ENCODE measurements at places on chromosomes 7 and 10.

- DNase-seq = peak; percentile 73
These were observed 46.1 kb upstream of the ZMIZ1 start for GRCh38 chr10:79022565-79023230.

DNA sequence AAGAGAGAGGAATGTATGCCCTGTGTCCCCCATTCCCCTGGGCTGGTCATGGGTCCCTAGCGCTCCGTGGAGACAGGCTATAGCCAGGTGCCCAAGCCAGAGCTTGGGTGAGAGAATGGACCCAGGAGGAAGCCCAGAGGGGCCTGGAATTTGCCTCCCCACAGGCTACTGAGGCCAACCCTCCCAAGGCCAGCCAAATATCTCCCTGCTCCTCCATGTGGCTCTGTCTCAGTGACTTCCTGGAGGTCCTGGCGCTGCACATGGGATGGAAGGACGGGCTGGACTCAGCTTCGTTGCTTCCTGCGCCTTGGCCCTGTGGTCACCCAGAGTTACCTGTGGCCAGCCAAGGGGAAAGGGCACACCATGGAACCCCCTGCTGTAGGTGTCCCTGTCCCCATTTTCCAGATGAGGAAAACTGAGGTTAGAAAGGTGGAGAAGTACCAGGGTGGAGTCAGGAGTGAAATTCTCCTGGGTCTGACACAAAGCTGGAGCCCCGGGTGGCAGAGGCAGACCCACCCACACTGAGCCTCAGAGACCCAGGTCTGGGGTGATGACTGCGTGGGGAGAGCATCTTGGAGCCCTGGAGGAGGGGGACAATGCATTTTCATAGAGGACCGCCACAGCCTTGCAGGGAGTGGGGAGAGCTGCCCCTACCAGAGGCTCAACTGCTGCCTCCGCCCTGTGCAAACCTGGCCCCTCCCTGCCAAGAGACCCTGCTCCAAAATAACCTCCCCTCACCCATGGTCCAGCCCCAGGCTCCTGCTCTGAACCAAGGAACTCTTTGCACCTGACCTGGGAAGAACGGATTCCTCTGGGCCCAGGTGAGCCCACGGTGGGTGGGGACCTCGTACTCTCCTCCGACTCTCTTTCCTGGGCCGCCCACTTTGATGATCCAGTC is 42.6 kb downstream of the TMEM270 start:
- DNase-seq = peak; percentile 57

GRCh38 chr7:94660006-94660405 is 4.1 kb upstream of the SGCE start:
- no peak for DNase-seq

DNA sequence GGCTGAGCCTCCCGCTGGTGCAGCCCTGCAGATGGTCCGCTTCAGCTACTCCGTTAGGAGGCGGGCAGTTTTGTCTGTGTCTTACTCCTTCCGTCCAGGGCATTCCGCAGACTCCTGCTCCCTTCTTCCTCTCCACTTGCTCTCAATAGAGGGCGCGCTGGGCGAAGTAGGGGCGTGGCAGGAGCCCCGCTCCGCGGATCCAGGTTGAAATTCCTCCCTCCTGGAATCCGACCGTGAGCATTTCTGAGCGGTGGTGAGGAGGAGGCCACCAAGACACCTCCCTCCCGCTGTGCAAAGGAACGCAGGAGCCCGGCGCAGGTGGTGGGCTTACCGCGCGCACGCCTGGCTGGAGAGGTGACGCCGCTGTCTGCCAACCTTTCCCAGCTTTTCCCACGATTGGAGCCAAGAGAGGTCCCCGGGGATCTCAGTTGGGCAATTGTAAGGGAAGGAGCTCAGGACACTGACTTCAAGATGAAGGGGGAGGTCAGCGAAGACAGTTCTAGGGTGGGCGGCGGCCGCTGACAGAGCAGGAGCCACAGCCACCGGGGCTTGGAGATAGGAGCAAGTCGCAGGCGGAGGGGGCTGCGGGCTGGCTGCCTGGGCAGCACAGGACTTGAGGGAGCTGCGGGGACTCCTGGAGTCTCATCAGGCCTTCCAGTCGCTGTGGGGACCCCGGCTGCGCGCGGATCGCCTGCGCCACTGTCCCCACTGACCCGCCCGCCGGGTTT is 1011.3 kb downstream of the XPNPEP1 start:
- DNase-seq = peak; percentile 78

DNA sequence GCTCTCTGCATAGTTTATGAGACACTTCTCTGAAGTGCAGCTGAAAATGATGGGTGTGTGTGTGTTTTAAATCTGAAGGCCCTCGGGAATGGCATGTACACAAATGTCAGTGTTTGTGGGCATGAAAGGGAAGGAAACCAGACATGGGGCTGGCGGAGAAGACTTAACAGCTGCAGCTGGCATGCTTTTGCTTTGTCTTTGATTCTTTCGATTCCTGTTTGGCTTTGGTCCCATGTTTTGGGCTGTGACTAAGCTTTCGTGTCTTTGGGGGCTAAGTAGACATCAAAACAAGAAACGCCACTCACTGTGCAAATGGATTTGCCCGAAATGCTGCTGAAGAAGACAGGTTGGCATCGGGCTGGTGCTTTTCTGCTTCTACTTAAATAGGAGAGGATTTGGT is 179.3 kb downstream of the PFKFB3 start:
- no peak for DNase-seq

Measured in suprapubic skin (tissue), 4 donors.